ENCODE measurements at places on chromosomes 12 and 14. TPM values are rescaled to one million over a fixed set of nuclear protein-coding genes. Genes with fewer than 3 reads are reported as not detected.

Gene TROAP
- 16.8 TPM for total RNA-seq

Gene BRF1
- 36.4 TPM for total RNA-seq

Gene SCARB1
- total RNA-seq, result 23.4 TPM

Gene RAPGEF3
- total RNA-seq, result 0.55 TPM

Gene CCNK
- 95.9 TPM for total RNA-seq

Gene CACNA1C
- 0.08 TPM for total RNA-seq

Gene CRIP2
- 0.91 TPM for total RNA-seq

Gene CCDC198
- not detected for total RNA-seq

Gene DACT1
- total RNA-seq, result 0.76 TPM

Gene SLC25A47
- not detected for total RNA-seq

Gene CLEC4A
- not detected for total RNA-seq

Gene SERPINA1
- total RNA-seq, result 4.8 TPM

Gene GPR135
- total RNA-seq, result 0.84 TPM

Gene CFAP54
- 0.24 TPM for total RNA-seq

Gene KLHDC1
- total RNA-seq, result 1.2 TPM

Gene DLGAP5
- total RNA-seq, result 2.4 TPM

Gene DIP2B
- total RNA-seq, result 49.0 TPM

Gene ARHGAP9
- 57.7 TPM for total RNA-seq

Gene NXPH4
- 0.24 TPM for total RNA-seq

Gene KIF21A
- total RNA-seq, result 27.8 TPM

Gene TM9SF1
- total RNA-seq, result 34.6 TPM

Gene PIK3C2G
- not detected for total RNA-seq

Gene CMKLR1
- 0.08 TPM for total RNA-seq

Gene NPFF
- total RNA-seq, result not detected

Gene GPATCH2L
- total RNA-seq, result 31.3 TPM

Gene SMCO2
- not detected for total RNA-seq

Gene KRT6A
- not detected for total RNA-seq

Gene KRT78
- not detected for total RNA-seq

Gene DAAM1
- 6.0 TPM for total RNA-seq

Gene PRB2
- total RNA-seq, result not detected

Gene PPP4R3A
- 127 TPM for total RNA-seq

Gene CAPS2
- 0.65 TPM for total RNA-seq

Gene BCL2L14
- total RNA-seq, result 1.1 TPM

Gene ACRBP
- total RNA-seq, result 0.71 TPM

Gene TAS2R14
- total RNA-seq, result 0.89 TPM

Gene KRT81
- 0.19 TPM for total RNA-seq

Gene SLC6A13
- not detected for total RNA-seq

Gene CCDC184
- total RNA-seq, result 0.61 TPM

Gene SDR9C7
- total RNA-seq, result not detected

Gene APOF
- 0.16 TPM for total RNA-seq

Gene P2RX2
- not detected for total RNA-seq

Gene FBRSL1
- total RNA-seq, result 95.8 TPM

Gene EML5
- total RNA-seq, result 4.1 TPM

Gene BAZ2A
- 64.9 TPM for total RNA-seq

Gene NGDN
- 120 TPM for total RNA-seq

Gene PAX9
- total RNA-seq, result not detected

Data from activated T-cell treated with anti-CD3 and anti-CD28 coated beads, Interleukin-2, amount 50 U/mL, for 4 hours (primary cell).